ENCODE measurements at places on chromosomes 5 and 9.

GRCh38 chr5:104643320-104643719, 1080.7 kb upstream of the NUDT12 start:
- peak; percentile 91 for DNase-seq

GRCh38 chr9:6229186-6229585, 13.6 kb downstream of the IL33 start:
- no peak for DNase-seq

- no peak for DNase-seq
Observed at GRCh38 chr5:15683332-15683731, 183.4 kb downstream of the FBXL7 start.

DNA sequence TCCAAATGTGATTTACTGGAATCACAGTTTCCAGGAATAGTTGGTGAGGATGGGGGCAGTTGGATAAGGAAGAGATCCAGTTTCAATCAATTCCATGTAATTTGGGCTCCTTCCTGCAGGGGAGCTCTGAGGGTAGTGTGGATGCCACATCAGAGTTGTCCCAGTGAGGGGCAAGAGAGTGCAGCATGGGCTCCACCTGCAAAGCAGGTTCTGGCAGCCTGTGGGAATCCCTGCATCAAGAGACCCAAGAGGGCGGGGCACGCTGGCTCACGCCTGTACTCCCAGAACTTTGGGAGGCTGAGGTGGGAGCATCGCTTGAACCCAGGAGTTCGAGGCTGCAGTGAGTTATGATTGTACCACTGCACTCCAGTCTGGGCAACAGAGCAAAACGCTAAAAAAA, 188.5 kb downstream of the CACNA1B start:
- no peak for DNase-seq

DNA sequence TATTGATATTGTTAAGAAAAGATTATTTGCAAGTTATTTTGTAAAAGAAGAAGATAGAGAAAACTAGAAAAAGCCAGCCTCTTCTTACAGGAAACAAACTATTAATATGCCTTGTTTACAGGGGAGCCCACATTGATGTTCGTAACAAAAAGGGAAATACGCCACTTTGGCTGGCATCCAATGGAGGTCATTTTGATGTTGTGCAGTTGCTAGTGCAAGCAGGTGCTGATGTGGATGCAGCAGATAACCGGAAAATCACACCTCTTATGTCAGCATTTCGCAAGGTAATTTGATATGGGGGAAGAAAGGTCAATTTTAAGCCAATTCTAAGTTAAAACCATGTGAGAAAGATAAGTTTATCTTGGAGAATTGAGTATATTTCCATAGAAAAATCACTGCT, 37.6 kb upstream of the EIF4EBP3 start:
- no peak for DNase-seq

DNA sequence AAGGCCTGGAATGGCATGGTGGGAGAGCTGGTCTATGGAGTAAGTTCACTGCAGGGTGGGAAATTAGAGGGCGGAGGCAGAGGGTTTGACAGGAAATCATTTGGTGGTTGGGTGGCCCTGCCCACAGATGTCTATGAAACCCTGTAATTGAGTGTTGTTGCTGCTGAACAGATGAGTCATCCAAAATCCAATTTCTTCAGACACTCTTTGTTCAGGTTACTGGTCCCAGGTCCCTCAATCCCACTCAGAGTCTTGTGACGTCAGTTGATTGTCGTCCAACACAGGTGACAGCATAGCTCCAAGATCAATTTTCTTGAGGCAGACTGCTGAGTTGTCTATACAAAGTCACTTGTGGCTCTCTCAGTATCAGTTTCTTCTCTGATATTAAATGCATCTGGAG, 208.6 kb downstream of the GRIA1 start:
- DNase-seq = no peak

GRCh38 chr9:107547303-107547702, 57.7 kb upstream of the KLF4 start:
- DNase-seq = no peak

DNA sequence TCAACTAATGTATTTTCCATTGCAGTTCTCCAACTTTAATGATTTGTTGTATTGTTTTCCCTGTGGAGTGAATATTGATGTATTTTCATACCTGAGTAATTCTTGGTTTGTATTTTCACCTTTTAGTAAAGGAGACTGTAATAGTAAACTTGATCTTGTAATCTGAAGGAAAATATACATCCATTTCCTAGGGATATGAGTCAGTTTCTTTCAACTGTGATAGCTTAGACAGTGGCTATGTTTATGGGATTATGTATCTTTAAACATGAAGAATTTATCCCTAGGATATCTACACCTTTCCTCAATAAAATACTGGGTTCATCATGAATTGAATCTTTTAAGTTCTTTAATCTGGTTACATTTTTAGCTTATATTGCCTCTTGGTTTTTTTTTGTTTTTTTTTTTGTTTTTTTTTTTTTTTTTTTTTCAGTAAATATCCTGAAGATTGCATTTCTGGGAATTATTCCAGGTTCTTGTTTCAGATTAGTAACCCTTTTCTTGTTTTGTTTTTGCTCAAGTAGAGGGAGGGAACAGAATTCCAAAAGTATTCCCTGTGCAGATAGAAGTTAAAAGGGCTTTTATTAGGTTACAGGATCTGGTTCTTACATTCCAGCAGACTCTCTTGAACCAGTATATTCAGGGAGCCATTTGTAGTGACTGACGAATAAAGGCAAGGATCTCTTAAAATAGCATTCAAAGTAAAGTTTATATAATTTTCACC, 7.1 kb downstream of the WDR36 start:
- no peak for DNase-seq

- DNase-seq = no peak
Observed at GRCh38 chr5:149860801-149861322, 83.7 kb downstream of the PDE6A start.

GRCh38 chr9:4206718-4207117, 93.2 kb downstream of the GLIS3 start:
- DNase-seq = no peak

DNA sequence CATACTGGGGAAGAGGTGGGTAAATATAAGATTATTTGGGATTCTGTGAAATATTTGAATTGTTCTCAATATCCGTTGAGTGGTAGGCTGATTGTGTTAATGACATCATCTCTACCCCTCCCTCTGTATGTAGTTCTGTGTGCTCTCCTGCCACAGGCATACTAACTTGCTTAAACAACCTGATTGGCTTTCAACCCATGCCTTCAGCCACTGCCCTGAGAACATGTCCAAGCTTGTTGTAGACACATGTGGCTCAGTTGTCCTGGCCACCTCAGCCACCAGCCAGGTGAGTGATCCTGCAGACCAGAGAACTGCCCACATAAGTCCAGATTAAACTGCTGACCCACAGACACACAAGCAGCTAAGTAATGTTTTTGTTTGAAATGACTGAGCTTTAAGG, 31.1 kb downstream of the ANKS6 start:
- DNase-seq = no peak

DNA sequence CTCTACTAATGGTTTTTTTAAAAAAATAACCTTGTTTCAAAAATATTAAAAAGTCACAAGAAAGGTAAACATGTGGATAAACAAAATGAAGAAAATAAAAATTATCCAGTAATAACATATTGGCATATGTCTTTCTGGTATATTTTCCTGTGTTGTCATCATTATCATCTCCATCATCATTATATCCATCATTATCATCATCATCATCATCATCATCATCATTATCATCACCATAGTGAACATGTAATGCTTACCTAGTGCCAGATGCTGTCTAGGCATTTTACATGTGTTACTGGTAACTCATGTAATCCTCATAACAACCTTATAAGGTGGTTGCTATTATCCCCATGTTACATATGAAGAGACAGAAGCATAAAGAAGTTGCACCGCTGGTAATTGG, 111.5 kb upstream of the CDKN2B start:
- no peak for DNase-seq

DNA sequence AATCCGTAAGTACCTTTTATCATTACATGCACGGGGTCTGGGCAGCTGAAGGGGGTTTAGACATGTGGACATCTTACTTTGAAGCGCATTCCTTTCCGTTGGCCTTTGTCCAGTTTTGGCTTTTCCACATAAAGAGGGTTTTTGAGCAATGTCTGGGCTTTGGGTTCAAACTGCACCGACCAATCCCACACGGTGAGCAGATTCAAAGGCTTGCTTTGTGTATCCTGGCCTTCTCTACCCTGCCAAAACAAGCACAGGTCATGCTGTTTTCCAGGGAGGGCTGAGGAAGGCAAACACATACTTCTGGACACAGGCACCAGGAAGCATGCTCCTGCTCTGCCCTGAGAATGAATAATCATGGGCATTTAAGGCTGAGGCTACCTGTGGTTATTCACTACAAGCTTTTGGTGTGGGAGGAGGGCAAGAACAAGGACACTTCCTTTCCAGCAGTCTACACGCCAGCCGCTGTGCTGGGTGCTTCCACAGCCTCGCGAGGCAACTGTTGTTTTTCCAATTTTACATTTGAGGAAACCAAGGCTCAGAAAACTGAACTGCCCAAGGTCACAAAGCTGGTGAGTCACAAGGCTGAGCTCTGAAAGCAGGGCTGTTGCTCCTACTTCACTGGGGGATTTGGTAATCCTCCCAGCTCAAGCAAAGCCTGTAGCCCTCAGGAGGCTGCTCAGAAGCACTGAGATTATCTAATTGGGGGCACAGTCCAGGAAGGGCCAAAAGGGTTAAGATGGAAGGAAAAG, 59.8 kb upstream of the GOLPH3 start:
- no peak for DNase-seq

GRCh38 chr5:150444770-150445169, 4.8 kb downstream of the RPS14 start:
- no peak for DNase-seq

DNA sequence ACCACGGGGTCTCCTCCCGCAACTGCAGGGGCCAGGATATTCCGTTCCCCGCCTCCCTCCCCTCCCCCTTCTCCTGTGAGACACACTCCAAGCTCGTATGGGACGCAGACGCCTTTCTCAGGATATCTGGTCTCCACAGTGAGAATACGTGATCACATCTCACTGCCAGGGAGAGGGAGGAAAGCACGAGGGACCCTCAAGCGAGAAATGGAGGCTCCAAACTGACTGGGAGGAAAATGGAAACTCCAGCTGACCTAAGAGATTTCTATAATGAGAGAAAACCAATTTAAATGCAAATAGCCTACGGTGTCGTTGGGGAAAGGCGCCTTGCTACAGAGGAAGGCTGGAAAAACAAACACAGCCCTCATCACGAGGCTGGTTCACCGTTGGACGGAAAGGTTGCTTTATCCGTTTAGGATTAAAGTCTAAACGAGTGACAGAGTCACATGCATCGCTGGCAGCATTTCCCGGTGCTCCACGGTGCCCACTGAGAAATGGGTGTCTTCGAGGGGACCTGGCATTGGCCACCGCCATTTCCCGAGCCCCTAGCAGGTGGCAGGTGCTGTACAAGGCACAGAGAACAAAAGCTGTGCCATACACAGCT, 116.9 kb upstream of the CPEB4 start:
- DNase-seq = no peak

DNA sequence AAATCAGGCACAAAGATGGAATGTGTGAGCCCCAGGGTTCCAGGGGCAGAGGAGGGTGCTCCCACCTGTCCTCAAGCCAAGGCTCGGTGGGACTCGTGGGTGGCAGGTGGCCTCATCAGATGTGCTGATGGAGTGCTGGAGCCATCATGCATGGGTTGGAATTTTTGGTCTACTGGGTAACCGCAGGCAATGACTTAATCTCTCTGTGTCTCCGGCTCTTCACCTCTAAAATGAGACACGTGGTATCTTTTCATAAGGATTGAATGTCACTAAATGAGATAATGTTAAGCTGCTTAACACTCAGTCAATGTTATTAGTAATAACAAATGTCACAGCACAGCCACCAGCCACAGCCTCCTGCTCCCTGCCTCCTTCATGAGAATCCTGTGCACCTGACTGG, 245.5 kb downstream of the HSPA4 start:
- no peak for DNase-seq

GRCh38 chr9:69342769-69343168, 17.8 kb downstream of the ENTREP1 start:
- no peak for DNase-seq

- DNase-seq = no peak
Observed at GRCh38 chr9:137435381-137435891, 5.7 kb downstream of the ENTPD8 start.

DNA sequence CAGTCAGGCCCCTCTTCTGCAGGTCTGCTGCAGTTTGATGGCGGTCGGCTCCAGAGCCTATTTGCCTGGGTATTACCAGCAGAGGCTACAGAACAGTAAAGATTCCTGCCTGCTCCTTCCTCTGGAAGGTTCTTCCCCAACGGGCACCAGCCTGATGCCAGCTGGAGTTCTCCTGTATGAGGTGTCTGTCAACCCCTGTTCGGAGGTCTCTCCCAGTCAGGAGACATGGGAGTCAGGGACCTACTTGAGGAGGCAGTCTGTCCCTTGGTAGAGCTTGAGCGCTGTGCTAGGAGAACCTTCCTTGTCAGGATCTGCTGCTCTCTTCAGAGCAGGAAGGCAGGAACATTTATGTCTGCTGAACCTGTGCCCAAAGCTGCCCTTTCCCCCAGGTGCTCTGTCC, 138.4 kb upstream of the IQGAP2 start:
- no peak for DNase-seq

GRCh38 chr5:72015103-72015548, 92.1 kb upstream of the MAP1B start:
- DNase-seq = peak; percentile 79

DNA sequence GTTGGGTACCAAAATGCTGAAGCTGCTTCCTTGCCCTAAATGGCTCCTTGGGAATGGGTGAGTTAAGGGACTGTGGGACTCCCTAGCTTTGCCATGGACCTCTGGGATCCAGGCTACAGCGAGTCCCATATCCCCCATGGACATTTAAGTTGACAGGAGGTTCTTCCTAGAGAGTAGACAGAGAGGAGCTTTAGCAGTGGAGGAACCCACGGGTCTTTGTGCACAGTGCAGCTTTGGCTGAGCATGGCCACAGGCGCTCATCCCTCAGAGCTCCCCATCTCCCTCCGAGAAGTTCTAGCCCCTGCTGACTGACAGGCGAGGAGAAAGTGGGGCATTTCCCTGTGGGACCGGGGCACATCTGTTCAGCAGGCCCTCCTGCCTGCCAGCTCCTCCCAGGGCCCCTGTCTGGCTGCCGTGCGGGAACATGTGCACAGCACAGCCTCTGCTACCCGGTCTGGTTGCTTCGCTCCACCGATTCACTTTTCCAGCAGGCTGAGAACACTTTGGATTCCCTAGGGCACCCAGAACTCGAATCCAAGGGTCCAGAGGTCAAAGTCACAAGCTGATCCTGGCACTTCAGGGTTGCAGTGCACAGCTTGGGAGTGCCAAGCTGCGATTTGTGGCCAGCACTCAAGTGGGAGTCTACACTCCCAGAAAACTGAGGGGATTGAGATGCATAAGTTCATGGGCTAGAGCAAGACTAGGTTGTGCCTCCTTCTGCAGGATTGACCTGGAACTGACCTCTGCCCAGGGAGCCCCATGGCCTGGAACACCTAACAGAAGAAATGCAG, 40.6 kb upstream of the DMRTA1 start:
- no peak for DNase-seq

- no peak for DNase-seq
Observed at GRCh38 chr9:3032898-3033297, 189.0 kb upstream of the PUM3 start.
